ENCODE measurements at places on chromosomes 3 and 15. TPM values are rescaled to one million over a fixed set of nuclear protein-coding genes. Genes with fewer than 3 reads are reported as not detected.

Gene SH3GL3
- total RNA-seq: 3.6 TPM

Gene CPLX3
- total RNA-seq: not detected

Gene CCR9
- not detected for total RNA-seq

Gene FBXL22
- 2.0 TPM for total RNA-seq

Gene LARP6
- 166 TPM for total RNA-seq

Gene GOLGA8J
- total RNA-seq: not detected

Gene DNAH12
- total RNA-seq: not detected

Gene HEXA
- not detected for total RNA-seq

Gene C3orf80
- total RNA-seq: 0.33 TPM

Gene HTR3E
- total RNA-seq: not detected

Gene CKMT1A
- total RNA-seq: 1.7 TPM

Gene ZMYND10
- 3.9 TPM for total RNA-seq

Gene CHRM5
- total RNA-seq: 0.04 TPM

Gene SLC12A1
- total RNA-seq: not detected

Gene KNG1
- not detected for total RNA-seq

Gene CTXN2
- total RNA-seq: not detected

Gene SLC12A8
- total RNA-seq: 11.7 TPM

Gene DISP2
- total RNA-seq: 0.87 TPM

Gene SSUH2
- not detected for total RNA-seq

Gene CSTA
- total RNA-seq: not detected

Gene ANKUB1
- total RNA-seq: not detected

Gene GRK7
- 0.12 TPM for total RNA-seq

Gene SLC51A
- 10.0 TPM for total RNA-seq

Gene THBS1
- total RNA-seq: 374 TPM

Gene APPL1
- total RNA-seq: 32.5 TPM

Gene CCR8
- not detected for total RNA-seq

Gene PLA1A
- 0.36 TPM for total RNA-seq

Gene LDHAL6B
- not detected for total RNA-seq

Gene MCTP2
- total RNA-seq: 6.2 TPM

Gene ARPP21
- not detected for total RNA-seq

Gene GRAMD1C
- 2.8 TPM for total RNA-seq

Gene GPR149
- not detected for total RNA-seq

Gene MFGE8
- total RNA-seq: 32.0 TPM

Gene SERPINI2
- total RNA-seq: not detected

Measured in PC-3 (cell line).